Hematopoietic multipotent progenitor cell treated with erythropoietin and hydrocortisone succinate and interleukin-3 and kit ligand, for 4 days (in vitro differentiated cells): ENCODE measurements at places on chromosomes 6 and 20.
A peak's percentile ranks its signal among the peaks of the same experiment; 100 is the strongest.

DNA sequence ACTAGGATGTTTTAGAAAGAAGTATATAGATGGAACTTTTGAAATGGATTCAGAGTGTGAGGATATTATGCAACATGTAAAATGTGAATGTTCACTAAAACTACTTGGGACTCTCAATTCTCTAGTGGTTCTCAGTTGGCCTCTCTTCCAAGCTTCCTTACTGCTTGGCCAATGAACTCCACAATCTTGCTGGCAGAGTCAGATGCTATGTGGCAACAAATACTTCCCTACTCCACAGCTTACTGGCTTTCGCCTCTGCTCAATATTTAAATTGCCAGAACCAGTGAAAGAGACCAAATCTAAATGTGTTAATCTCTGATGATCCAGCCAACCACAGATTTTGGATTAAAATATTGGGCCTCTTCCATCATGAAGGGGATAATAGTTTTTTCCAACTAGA, 138.4 kb downstream of the HTR1B start:
- no peak for DNase-seq

- DNase-seq, result no peak
Observed at GRCh38 chr6:147724454-147724853, 216.0 kb downstream of the SAMD5 start.

DNA sequence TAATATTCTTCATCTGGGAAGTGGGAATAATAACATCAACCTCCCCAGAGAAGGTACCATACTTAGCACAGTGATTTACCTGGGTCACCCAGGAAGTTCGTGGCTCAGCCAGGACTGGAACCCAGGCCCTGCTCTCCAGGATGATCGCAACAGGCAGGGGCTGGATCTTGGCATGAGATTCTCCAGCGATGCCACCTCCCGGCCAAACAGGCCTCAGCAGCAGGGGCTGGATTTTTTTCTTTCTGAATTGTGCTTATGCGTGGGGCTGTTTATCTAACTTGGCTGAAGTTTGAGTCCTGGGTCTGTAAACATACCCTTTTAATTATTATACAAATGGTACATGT, 129.5 kb upstream of the PTPN1 start:
- peak; percentile 30 for DNase-seq

DNA sequence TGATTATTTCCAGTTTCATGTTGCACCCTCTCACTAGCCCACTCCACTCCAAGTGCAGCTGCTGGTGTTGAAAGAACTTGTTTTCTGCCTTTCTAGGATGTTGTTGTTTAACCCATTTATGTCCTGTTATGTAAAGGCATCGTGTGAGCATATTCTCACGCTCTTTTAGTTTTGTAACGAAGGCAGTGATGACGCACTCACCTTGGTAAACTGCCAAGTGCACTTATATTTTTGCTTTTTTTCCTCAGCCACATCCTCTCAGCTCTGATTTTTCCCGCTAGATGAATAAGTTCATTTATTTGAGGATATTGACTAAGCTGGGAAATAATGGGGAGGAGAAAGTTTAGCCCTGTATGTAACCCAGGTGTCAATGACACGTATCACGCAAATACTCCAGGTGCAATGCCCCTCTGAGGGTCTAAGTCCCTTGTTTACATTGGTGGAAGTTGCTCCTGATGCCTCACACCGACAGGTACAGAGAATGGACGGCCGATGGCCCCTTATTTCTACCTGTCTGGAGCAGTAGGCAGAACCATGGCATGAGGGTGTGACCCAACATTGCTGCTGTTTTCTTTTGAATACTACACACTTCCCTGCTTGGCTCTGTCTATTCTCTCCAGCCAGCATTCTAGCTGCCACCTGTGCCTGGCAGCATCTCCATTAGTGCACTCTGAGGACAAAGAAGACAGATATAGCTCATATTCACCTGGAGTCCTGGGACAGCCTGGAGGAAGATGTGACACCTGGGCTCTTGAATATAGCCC, 132.7 kb upstream of the SLC24A3 start:
- no peak for DNase-seq

DNA sequence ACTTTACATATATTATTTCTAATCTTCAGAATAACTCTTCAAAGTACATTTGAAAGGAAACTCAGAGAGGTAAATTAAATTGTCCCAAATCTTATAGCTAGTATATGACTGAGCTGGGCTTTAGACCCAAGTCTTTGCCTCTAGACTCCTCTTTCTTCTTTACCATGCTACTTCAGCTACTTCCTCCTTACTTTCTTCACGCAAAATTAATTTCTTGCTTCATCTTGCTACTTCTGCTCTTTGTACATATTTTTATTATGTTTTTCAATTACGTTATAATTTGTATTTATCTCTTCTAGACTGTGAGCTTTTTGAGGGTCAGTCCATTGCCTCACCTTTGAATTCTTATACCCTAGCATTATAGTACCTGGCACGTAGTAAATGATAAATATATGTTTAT, 5.3 kb downstream of the TMEM170B start:
- DNase-seq, result no peak

- no peak for DNase-seq
Observed at GRCh38 chr6:52576054-52576391, 837 bp downstream of the TRAM2 start.

- no peak for DNase-seq
Observed at GRCh38 chr20:62441987-62442539, 14.7 kb upstream of the RBBP8NL start.

- DNase-seq, result no peak
Observed at GRCh38 chr6:156865019-156865629, 87.9 kb downstream of the ARID1B start.

- no peak for DNase-seq
Observed at GRCh38 chr20:60857708-60858107, 394.4 kb upstream of the CDH4 start.

DNA sequence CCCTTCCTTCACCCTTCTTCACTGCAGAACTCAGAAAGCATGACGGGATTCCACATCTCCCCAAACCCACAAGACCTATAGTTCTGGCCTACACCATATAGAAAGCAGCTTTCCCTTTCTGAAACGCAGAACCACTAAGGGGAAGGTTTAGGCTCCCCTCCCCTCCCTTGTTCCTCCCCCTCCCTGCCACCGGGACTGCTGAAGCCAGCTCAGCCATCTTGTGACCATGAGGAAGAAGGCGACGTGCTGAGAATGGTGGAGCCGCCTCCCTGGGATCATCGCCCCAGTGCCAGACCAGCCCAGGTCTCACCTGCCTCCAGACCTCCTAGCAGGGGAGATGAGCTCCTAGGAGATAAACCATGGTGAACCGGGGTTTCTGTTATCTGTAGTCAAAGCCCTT, 19.6 kb downstream of the SERPINB6 start:
- peak; percentile 70 for DNase-seq

DNA sequence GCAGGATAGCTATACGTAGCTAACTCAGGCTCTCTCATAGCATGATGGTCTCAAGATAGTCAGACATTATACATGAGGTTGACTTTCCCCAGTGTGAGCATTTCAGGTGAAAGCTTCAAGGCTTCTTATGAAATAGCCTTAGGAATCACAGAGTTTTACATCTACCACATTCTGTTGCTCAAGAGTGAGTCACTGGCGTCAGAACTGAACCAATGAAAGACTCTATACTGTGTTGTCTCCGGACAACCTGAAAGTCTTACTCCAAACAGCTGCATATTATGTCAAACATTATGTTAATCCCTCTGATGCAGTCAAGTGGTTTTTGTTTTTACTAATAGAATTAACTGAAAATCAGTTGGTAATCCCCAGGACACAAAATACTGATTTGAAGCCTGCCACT, 79.8 kb upstream of the TRDN start:
- DNase-seq, result no peak

DNA sequence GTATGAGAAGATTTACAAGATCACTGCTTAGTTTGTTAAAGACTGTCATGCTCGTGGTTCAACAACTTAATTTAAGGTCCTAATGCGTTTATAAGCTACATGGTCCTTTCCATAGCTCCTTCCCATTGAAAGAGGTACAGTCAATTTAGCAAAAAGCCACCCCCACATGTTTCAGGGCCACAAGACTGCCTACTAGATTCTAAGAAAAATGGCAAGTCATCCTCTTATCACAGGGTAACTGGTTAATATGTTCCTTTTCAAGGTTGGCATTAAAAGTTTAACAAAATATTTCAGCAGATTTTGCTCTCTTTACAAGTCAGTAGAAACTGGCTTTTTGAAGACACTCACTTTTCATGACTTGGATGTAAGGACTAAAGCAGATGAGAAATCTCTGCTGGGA, 15.7 kb downstream of the GSTA3 start:
- peak; percentile 49 for DNase-seq

- no peak for DNase-seq
Observed at GRCh38 chr6:20583444-20583800, 49.2 kb downstream of the CDKAL1 start.

GRCh38 chr20:47043086-47043485, 148.4 kb downstream of the EYA2 start:
- DNase-seq, result no peak

DNA sequence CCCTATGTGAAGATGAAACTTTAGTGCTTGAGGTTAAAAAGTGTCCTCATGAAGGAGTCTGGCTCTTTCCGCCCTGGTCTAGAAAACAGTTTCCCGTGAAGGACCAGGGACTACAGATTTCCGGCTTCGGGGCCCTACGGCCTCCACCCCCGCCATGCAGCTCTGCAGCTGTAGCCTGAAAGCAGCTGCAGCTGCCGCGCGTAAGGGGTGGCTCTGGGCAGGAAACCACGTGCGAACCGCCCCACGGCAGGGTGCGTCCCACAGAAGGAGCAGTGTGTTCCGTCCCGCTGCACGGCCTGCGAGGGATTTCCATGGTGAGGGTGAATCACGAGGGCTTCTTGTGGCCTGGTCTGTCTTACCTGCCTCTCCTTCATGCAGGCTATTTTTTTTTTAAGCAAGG, 117.0 kb downstream of the ERMARD start:
- DNase-seq, result peak; percentile 32

DNA sequence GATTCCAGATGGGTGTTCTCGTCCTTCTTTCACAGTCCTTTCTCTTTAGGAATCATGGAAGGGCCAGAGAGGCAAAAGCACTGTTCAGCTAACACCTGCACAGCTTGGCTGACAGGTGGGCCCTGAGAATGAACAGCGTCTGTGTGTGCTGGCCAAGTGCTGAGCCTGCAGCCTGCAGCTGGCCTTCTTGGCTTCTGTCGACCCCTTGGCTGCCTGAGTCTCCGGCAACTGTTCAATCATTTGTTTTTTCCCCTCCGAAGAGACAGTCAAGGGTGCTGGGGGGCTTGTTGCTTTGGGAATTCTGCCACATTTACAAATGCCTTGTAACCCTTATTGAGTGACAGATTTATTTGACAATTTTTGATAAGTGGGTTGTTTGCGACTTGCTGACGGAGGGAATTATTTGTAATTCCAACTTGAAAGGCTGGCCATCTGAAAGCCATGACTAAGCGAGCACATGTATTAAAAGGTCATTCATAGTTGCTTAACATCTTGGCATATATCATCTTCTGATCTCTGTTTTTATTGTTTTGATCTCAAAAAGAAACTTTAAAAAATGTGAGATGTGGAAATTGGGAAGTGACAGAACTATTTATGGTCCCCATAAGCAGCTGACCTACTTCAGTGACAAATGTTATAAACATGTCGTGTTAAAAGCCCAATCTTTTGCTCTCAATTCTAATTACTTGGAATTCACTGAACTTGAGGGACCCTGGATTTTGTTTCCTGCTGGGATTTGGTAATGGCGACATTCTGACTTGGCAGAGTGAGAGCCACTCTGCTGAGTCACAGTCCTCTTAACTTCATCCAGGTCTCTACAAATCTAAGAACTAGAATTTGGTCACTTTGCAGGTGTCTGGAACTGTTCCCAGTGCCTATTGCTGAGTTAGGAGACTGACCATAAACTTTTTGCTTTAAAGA, 41.9 kb upstream of the FERMT1 start:
- DNase-seq, result no peak

GRCh38 chr20:822651-823573, 10.6 kb upstream of the FAM110A start:
- DNase-seq, result no peak
